Stomach (tissue), 19 donors: ENCODE measurements at places on chromosomes 1 and 21. TPM values are rescaled to one million over a fixed set of nuclear protein-coding genes. Genes with fewer than 3 reads are reported as not detected.

Gene PAX7
- not detected for total RNA-seq

DNA sequence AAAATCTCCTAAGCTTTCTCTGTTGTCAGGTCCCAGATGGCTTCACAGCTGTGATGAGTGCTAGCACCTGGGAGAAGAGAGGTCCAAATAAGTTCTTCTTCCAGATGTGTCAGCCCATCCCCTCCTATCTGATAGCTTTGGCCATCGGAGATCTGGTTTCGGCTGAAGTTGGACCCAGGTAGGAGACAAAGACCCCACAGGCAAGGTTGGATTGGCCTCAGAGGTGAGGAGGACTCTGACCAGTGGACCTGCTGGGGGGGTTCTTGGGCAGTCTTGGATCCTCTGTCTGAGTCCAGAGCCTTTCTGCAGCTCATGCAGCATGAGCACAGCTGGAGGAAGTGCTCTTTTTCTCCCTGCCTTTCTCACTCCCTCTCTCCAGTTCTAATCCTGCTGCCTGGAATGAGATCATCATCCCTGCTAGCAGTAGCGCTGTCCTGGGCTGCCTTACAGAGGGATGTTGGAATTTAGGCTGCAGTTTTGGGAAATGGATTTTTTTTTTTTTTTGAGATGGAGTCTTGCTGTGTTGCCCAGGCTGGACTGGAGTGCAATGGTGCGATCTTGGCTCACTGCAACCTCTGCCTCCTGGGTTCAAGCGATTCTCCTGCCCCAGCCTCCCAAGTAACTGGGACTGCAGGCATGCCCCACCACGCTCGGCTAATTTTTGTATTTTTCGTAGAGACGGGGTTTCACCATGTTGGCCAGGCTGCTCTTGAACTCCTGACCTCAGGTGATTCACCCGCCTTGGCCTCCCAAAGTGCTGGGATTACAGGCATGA is 7.1 kb downstream of the RNPEP start:
- peaks cover under 1% of the 10 kb centered on the region for H3K4me1 ChIP-seq
- H3K27ac ChIP-seq = no peak overlapping the region
- H3K36me3 ChIP-seq = peaks cover 44% of the 10 kb centered on the region
- no peak for DNase-seq
- no peaks in the 10 kb centered on the region for H3K27me3 ChIP-seq

Gene PLEKHA6
- total RNA-seq = 39.1 TPM

- DNase-seq = no peak
- no peak overlapping the region for H3K27ac ChIP-seq
- H3K4me3 ChIP-seq = no peak overlapping the region
- H3K27me3 ChIP-seq = no peaks in the 10 kb centered on the region
- H3K36me3 ChIP-seq = no peaks in the 10 kb centered on the region
Measured at GRCh38 chr1:190579552-190580193, 102.0 kb upstream of the BRINP3 start.

Gene KCNK1
- total RNA-seq = 4.9 TPM

- H3K4me3 ChIP-seq = no peak overlapping the region
- no peak for DNase-seq
Measured at GRCh38 chr1:88502886-88503285, 181.2 kb upstream of the PKN2 start.

GRCh38 chr1:46613661-46614603 is 2.7 kb downstream of the MOB3C start:
- H3K4me3 ChIP-seq = peak overlapping the region; percentile 18
- peak; percentile 72 for DNase-seq
- peaks cover 34% of the 10 kb centered on the region for H3K36me3 ChIP-seq
- peak overlapping the region; percentile 47 for H3K27ac ChIP-seq

DNA sequence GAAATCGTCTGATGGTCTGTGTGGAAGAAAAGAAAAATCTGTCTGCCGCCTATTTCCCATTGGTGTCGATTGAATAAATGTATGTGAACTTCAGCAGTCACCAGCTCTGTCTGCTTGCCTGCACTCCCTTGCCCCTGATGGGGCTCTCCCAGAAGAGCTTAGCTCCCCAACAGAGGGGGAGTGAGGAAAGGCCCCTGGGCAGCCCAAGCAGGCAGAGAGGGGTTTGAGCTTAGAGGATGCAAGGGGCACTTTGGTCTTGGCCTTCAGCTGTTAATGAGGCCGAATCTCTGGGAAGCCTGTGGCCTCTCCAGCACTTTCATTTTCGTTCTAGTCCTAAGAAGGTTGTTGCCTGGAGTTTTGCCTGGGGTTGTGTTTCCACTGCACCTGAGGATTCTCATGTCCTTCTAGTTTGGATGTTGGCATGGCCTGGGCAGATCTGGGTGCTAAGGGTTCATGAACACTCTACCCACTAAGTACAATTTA is 2.8 kb downstream of the FOXD2 start:
- no peak overlapping the region for H3K27ac ChIP-seq
- no peaks in the 10 kb centered on the region for H3K36me3 ChIP-seq
- no peak for DNase-seq
- peaks cover 66% of the 10 kb centered on the region for H3K27me3 ChIP-seq
- no peak overlapping the region for H3K4me3 ChIP-seq

GRCh38 chr1:236204039-236204438 is 61.7 kb downstream of the GPR137B start:
- H3K4me1 ChIP-seq = no peaks in the 10 kb centered on the region
- H3K27me3 ChIP-seq = no peaks in the 10 kb centered on the region
- H3K4me3 ChIP-seq = no peak overlapping the region
- no peaks in the 10 kb centered on the region for H3K36me3 ChIP-seq

Gene ZNF684
- total RNA-seq = 5.8 TPM
